ENCODE measurements at places on chromosomes 4 and X. TPM values are rescaled to one million over a fixed set of nuclear protein-coding genes. Genes with fewer than 3 reads are reported as not detected.

GRCh38 chr4:66034671-66035070, 364.4 kb upstream of the EPHA5 start:
- DNase-seq = no peak

GRCh38 chr4:168908093-168908492, 102.0 kb downstream of the CBR4 start:
- no peak for DNase-seq

The AP1AR gene
- 16.6 TPM for total RNA-seq

DNA sequence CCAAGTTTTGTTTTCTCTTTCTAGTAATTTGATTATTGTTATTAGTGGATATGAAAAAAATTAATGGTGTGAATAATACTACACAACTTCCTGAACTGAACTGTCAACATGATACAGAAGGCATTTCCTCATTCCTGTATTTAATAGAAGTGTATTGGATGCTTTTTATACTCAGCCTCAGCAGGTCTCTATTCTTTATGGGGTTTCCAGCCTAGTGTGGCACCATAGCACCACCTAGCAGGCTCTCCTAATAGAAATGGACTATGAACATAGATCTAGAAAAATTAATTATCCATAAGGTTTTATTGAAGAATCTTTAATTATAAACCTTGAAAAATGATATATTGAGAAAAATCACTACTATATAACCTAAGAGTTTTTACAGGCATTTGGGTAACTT, 52.4 kb downstream of the GLRB start:
- no peak for DNase-seq

DNA sequence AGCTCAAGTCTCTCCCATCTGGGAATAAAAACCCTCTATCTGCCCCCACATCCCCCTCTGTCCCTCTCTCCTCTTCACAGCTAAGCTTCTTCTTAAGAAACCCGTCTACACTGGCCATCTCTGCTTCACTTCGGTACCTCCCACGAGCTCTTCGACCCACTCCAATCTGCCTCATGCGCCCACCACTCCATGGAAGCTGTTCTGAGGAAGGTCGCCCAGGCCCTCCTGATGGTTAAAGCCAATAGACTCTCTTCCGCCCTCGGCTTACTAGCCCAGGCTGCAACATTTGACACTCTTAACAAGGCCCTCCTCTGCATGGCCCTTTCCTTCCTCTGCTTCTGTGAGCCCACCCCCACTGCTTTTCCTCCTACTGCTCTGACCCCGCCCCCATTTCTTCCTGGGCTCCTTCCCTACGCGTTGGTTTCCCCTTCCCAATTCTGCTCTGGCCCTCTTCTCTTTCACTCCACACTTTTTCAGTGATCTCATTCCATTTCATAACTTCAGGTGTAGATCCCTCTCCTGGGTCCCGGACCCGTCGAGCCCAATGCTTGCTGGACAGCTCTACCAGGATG, 11.8 kb downstream of the IQSEC2 start:
- no peak for DNase-seq

GRCh38 chr4:15983610-15984009, 20.6 kb upstream of the FGFBP2 start:
- DNase-seq = no peak

The SPANXB1 gene
- not detected for total RNA-seq

Data from upper lobe of right lung (tissue), 1 donor.